ENCODE measurements at places on chromosomes 6 and 20.
A peak's percentile ranks its signal among the peaks of the same experiment; 100 is the strongest.

DNA sequence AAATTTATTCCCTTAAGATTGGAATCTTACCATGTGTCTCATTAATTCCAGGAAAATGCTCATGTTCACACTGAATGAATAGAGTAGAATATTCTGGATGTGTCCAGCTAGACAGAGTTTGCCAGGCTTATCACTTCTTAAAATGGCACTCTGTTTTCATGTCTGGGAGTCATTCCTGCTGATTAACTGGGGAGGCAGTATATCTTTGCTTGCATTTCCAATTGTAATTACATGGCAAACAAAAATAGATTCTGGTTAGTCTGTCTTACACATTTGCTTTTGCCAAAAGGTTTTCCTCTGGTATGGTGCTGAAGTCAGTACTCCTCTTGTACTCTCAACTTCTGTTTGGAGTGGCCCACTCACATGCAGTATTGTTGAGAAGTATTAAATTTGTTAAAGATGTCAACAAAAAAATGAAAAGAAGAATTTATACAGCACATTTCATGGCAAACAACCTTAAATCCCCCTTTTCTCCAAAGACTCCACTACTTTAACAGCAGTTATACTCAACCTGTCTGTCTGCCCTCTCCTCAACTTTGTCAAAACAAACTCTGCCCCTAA is 70.2 kb downstream of the TENT5A start:
- DNase-seq = no peak

DNA sequence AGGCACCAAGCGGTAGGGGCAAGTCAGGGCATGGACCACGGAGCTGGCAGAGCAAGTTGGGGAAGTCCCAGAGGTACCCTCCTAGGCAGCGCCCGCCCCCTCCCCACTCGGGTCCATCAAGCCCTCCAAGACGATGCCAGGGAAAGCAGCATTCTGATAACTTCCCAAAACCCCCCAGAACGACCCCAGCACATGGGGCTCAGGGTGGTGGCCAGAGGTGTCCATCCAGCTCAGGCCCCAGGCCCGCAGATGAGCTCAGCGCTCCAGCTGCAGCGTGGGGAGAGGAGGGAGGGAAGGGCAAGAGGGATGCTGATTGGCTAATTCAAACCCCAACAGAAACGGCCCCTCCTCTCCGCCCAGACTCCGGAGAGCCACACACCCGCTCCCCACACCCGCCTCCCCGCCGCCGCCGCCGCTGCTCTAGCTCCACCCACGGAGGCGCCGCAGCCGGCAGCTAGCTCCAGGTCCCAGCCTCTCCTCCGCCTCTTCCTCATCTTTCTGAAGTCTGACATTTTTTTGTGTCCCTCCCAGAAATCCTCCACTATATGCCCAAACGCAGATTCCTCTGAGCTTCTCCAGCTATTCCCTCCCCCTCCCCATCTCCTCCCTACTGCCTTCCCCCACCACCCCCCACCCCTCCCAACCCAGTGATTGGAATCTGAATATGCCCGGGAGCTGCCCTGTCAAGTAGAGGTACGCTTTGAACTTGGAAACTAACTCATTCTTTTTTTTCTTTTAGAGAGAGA is 40.3 kb upstream of the TLDC2 start:
- DNase-seq = peak; percentile 94

DNA sequence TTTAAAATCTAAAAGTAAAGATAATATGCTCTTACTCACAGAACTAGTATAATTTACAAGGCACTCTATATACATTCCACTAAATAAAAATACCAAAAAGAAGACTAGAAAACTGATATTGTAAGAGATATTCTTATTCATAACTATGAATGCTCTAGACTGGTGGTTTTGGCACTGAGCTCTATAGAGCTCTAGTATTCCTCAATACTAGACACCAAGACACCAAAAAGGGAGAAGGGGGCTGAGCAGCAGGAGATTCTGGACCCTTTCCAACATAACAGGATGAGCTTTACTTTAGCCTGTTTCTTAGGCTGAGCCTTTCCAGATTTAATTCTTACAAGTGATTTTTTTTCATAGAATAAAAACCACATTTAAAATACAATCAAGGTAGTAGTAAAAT is 173.6 kb downstream of the COL21A1 start:
- no peak for DNase-seq

DNA sequence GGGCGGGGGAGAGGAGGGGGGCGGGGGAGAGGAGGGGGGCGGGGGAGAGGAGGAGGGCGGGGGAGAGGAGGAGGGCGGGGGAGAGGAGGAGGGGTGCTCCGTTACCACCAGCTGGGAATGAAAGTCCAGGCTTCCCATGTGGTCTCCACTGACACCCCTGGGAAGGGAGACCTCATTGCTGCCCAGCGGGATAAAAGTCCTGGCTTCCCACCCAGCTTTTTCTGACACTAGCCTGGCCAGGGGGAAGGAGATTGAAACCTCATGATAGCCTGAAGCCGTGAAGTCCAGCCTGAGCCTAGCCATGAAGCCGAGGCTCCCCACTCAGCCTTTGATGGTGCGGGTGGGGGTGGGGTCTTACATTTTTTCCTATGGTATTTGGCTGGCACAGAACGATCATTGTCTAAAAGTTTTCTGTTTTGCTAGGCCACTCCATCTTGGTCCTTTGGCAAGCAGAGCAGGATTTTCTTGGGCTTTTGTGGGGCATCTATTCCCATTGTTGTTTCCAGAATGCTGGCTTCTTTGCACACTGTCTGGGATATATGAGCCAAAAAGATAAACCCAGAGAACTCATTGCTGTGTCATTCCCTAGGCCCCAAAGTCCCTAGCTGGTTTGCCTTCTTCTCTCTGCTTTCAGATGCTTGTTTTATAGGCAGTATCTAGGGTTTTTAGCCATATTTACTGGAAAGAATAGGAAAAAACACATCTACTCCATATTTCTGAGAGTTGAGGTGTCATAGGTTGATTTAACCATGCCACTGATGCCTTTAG is 67.9 kb upstream of the RNF24 start:
- no peak for DNase-seq

GRCh38 chr6:14521141-14521540 is 403.6 kb downstream of the CD83 start:
- DNase-seq = no peak

- DNase-seq = no peak
Measured at GRCh38 chr6:166861304-166861703, 95.0 kb downstream of the RNASET2 start.

DNA sequence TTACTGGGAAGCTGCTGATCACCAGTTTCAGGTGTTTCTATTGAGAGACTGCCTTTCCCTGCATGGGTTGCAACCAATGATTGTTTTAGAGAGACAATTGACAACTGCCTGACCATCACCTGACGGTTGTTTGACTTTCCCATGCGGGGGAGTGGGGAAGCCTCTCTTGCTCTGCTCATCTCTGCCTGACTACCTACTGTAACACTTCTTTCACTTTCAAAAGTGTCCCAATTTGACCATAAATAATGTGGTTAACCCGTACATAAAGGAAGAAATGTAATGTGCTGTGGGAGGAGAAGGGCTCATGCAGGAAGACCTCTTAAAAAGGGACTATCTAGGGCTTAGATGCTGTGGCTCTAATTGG is 122.1 kb upstream of the PHACTR1 start:
- no peak for DNase-seq

DNA sequence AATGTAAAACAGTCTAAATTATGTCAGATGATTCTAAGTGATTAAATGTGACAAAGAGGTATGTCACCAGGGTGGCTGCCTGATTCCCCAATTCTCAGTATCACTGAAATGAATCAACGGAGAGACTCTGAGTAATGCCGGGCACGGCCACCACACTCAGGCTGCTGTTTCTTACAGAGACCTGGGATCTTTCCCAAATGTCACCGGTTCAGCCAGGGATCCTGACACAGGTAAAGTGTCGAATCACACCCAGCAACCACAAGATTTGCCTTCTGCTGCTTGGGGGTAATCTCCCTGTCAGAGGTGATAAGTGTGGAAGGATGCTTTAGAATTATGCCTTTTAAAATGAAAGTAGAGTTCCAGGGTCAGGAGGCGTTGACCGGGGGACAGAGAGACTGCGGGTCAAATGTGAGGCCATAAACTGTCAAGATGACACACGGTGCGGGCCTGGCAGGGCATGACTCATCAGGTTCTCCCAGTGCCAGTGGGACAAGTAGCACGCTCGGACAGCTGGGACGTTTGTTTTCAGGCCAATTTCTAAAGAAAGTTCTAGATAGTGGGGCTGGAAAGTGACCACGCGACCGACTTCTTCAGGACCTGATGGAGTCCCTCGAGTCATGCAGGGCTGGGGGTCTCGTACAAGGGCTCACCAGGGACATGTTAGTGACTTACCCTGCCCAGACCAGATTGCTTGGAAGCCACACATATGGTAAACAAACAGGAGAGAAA is 48.9 kb downstream of the PRDM1 start:
- no peak for DNase-seq

- no peak for DNase-seq
Measured at GRCh38 chr20:44422083-44422482, 53.6 kb upstream of the TTPAL start.

DNA sequence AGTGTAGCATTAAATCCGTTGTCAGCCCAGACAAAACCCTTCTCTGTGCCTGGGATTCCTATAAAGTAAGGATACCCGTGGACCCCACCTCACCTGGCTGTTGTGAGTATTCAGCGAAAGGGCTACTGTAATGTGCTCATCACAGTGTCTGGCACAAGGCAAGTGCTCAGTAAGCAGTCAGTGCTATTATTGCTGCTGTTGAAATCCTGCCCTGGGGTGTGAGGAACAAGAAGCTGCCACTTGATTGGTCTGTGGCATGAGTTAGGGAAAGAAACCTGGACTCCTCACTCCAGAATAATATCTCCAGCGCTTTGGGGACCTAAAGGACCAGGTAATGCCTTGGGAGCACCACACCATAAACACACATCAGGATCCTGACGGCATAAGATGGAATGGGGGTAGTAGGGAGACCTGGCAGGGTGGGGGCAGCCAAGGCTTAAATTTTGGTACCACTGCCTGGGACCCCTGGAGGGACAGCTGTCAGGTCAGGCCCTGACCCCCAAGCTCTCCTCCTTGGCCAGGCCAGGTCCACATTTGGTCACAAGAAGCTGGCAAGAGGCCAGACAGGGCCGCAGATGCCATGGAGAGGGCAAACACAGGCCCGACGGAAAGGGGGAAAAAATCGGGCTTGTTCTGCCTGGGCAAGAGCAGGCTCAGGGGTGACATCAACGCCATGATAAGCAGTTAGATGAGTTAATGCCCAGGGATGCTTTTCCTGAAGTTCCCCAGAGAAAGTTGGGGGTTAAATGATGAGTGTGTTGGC is 66.5 kb downstream of the MRPL14 start:
- no peak for DNase-seq

- no peak for DNase-seq
Measured at GRCh38 chr6:32883789-32884188, 29.8 kb downstream of the PSMB9 start.

DNA sequence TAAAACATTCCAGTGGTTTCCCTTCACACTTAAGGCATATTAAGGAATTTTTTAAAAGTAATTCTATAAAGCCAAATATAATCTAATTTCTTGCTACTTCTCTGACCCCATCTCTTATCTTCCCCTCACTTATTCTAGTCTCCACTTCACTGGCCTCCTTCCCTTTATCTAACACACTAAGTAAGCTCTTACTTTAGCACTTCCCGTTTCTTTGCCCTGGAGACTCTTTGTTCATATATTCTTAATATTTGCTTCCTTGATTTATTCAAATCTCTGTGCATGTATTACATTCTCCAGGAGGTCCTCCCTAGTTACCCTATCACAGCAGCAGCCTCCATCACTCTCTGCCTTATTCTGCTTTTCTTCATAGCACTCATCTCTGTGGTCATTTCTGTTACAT is 20.3 kb downstream of the GTPBP2 start:
- DNase-seq = no peak

GRCh38 chr6:152661776-152662175 is 24.6 kb upstream of the SYNE1 start:
- DNase-seq = no peak

- no peak for DNase-seq
Measured at GRCh38 chr20:51469578-51470498, 72.7 kb downstream of the NFATC2 start.

DNA sequence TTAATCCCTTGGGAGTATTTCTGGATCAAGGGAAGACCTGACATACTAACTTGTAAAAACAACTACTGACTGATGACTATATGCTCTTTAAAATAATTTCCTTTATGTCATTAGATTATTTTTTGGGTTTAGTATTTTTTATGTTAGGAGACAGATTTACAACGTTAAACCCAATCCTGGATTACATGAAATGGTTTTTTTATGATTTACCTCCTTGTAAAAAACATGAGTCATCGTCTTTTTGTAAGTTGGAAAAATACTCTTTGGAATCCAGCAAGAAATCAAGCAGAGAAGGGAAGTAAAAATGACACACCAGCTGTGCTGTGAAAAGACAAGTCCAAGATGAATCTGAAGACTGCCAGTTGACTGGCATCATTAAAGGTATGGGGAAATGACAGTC is 6.7 kb downstream of the STK4 start:
- DNase-seq = no peak

DNA sequence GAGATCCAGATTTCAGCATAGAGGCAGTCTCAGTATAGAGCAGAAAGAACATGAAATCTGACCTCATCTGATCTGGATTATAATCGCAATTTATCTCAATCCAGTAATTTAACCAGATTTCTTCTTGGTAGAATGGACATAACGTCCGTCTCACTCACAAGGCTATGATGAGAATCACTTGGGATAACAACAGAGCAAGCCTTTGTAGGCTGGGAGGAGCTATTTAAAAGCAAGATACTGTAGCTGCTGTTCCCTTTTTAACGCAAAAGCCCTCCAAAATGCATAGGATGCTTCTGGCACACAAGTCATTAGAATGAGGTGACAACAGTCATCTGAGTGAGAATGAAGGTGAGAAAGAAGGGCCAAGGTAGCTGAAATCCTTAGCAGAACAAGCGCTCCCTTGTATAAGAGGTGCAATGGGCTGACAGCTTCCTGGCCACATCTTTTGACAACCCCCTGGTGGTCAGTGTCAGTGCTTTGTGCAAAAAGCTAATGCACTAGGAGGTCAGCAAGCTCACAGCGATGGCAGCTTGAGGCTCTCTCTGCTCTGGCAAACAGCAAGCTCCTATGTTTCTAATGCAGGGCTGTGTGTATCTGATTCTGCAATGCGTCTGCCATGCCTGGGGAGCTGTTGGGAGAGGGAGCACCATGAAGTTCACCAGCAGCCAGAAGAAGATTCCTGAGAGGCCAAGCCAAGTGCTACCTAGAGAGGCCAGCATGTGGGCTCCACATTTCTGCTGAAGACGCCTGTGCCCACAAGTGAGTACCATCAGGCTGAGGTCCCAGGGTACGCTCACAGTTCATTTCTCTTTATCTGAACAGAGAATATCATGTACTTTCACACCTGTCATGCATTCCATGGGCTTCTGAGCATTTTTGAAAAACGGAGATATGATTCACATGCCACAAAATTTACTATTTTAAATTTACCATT is 16.2 kb downstream of the METTL24 start:
- DNase-seq = peak; percentile 72

GRCh38 chr6:88370127-88370710 is 204.1 kb upstream of the CNR1 start:
- DNase-seq = no peak

GRCh38 chr6:83086751-83087150 is 19.3 kb downstream of the DOP1A start:
- no peak for DNase-seq
